ENCODE measurements at places on chromosomes 3 and 15. TPM values are rescaled to one million over a fixed set of nuclear protein-coding genes. Genes with fewer than 3 reads are reported as not detected.

The GABRR3 gene
- total RNA-seq, result not detected

The RARB gene
- total RNA-seq, result 3.3 TPM

DNA sequence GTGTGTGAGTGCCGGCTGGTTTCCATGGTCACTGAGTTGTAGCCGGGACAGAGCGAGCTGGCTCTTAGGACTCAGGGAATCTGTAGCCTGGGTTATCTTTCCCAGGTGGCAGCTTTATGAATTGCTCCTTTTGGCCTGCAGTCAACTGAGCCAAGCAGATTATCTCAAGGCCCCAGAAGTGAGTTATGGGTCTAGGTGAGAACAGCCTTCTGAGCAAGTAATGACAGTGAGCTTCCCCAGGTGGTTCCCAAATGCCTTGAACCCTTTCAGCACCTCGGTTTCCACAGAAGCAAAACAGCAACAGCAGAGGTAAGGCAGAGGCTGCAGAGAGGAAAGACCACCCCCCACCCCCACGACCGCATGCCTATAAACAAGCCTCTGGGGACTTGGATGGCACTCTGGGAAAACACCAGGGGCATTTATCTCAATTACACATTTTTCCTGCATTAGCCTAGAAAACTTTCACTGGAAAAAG lies 56.7 kb upstream of the DGKG start:
- peak; percentile 71 for DNase-seq

- no peak for DNase-seq
Measured at GRCh38 chr3:140536926-140537726, 140.7 kb upstream of the TRIM42 start.

DNA sequence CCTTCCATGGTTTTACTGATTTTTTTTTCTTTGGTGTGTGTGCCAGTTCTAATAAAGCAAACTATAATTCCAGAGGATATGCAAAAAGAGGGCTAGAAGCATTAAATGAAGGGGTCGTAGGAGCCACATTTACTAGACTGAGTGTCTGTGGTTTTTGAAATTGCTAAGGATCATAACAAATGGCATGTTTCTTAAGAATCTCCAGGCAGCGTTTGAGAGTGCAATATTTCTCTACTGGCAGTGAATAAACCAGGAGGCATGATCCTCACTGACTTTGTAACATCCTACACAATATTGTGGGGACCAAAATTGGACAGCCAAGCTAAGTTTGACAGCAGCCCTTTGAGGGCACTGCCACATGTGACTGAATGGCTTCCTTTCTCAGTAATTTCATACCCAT lies 115.9 kb upstream of the CCNL1 start:
- DNase-seq, result no peak

DNA sequence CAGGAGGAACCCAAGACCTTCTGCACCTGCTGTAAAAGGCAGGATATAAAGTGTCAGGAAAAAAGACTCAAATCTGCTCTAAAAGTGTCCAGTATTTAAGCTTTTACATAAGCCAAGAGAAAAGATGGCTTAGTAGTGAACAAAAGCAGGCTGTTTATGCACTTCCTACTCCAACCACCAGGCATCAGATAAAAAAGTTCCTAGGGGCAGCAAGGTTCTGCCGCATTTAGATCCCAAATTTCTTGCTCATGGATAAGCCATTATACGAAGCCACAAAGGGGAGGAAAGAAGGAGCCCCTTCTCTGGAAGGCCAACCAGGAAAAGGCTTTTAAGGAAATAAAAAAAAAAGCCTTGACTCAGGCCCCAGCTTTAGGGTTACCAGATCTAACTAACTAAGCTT lies 10.6 kb upstream of the SLC9C1 start:
- DNase-seq, result no peak

DNA sequence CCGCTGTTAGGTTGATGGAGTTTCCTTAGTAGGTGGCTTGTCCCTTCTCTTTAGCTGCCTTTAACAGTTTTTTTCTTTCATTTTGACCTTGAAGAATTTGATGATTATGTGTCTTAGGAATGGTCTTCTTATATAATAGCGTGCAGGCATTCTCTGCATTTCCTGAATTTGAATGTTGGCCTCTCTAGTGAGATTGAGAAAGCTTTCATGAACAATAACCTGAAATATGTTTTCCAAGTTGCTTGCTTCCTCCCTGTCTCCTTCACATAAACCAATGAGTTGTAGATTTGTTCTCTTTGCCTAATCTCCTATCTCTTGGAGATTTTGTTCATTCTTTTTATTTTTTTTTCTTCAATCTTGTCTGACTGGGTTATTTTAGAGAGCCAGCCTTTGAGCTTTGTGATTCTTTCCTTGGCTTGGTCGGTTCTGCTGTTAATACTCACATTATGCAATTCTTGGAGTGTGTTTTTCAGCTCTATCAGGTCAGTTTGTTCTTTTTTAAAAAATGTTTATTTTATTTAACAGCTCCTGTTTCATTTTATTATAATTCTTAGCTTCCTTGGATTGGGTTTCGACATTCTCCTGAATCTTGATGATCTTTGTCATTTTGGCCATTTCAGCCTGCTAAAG lies 627.9 kb downstream of the SI start:
- DNase-seq, result no peak

Measured in pancreas (tissue), 10 donors.